Activated CD4-positive, alpha-beta memory T cell treated with anti-CD3 and anti-CD28 coated beads for 36 hours (primary cell): ENCODE measurements at places on chromosomes 6 and 20. TPM values are rescaled to one million over a fixed set of nuclear protein-coding genes. Genes with fewer than 3 reads are reported as not detected.

DNA sequence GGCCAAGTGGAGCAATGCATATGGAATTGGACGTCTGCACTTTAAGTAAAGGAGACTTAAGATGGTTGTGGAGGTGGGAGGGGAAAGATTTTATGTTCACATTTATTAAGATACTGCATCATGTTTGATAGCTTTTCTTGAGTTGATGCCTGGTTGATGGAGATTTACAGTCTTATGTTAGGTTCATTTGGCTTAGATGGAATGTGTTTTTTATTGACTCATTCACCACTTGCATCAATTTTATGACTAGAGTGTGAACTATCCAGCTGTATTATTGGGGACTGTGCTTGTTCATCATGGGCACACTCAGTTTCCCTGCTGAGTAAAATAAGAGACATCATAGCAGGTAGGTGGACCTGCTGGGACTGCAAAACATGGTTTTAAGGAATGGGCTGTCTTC lies 91.2 kb upstream of the SCP2D1 start:
- no peak for DNase-seq

DNA sequence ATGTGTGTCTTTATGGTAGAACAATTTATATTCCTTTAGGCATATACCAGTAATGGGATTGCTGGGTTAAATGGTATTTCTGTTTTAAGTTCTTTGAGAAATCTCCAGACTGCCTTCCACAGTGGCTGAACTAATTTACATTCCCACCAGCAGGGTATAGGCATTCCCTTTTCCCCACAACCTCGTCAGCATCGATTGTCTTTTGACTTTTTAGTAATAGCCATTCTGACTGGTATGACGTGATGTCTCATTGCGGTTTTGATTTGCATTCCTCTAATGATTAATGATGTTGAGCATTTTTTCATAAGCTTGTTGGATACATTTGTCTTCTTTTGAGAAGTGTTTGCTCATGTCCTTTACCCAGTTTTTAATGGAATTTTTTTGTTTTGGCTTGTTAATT lies 5.3 kb upstream of the TASP1 start:
- no peak for DNase-seq

- DNase-seq, result no peak
Observed at GRCh38 chr6:149482545-149483333, 2.1 kb downstream of the ZC3H12D start.

Gene SNAP25
- total RNA-seq, result 0.63 TPM

Gene CGAS
- total RNA-seq, result 37.2 TPM
